ENCODE measurements at places on chromosomes 11 and 22.

DNA sequence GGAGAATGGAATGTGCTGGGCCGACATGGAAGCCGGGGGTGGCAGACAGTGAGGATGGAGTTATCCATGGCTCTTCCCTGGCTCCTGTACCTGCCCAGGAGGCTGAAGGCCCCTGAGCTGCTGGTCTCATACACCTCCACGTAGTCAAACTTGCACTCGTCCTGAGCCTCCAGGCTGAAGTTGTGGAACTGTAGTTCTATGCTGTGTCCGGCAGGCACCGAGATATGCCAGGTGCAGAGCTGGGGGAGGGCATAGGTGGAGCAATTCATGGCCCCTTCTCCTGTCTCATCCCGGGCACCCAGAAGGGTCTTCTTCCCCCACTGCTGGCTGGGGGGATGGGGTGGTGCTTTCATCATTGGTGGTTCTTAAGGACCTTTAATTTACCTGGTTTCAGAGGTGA is 2.8 kb downstream of the MFRP start:
- DNase-seq = no peak

- no peak for DNase-seq
These were observed 39.3 kb upstream of the NNMT start for GRCh38 chr11:114256967-114257286.

DNA sequence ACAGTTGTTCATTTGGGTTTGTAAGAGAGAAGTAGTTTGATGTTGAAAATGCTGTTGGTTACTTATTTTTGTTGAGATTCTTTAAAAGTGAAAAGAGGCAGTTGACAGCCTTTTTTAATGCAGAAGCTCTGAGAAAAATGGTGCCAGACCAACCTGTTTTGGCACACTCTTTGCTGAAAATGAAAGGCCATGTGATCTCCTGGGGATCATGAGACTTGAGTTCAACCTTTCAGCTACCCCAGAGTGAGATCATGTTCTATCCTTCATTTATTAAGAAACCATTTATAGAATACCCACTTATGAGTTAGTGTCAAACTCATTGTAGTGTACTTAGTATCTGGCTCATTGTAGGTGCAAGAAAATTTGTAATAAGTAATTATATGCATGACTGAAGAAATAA is 196.2 kb downstream of the MAML2 start:
- DNase-seq = no peak

- no peak for DNase-seq
These were observed 46.1 kb downstream of the MYEOV start for GRCh38 chr11:69339983-69340565.

DNA sequence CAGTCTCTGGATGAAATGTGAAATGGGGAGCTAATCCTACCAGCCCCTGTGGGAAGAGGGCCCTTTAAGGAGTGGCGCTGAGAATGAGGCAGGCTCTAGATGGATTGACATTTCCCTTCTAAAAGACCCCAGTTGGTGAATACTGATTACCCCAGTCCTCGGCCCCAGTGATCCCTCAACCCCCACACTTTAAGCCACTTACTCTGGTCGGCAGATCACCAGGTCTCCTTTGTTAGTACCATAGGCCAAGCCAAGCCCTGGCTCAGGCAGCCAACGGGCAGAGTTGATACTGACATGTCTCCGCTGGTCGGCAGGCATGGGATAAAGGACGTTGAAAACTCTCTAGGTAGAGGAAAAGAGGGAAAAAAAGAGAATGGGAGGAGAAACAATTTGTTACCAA is 26.1 kb upstream of the CHRM4 start:
- DNase-seq = no peak

GRCh38 chr11:16280256-16280682 is 76.1 kb downstream of the SOX6 start:
- peak; percentile 5 for DNase-seq

- no peak for DNase-seq
These were observed 263.7 kb downstream of the NELL1 start for GRCh38 chr11:20933086-20933485.

DNA sequence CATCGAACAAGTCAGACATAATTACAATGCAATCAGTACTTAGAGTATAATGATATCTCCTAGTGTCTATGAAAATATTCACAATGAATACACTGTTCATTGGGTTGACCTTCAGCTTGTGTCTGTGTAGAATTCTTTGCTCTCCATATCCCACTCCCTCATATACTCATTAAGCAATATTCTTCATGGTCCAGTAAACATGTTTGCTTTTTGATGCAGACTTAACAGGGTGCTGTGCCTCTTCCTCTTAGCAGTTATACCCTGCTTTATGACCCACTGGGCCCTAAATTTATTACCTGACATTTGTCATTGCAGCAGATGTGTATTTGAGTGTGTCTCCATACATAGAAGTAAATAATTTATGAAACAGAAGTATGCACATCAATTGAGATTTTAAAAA is 352.5 kb upstream of the CCDC179 start:
- DNase-seq = no peak

DNA sequence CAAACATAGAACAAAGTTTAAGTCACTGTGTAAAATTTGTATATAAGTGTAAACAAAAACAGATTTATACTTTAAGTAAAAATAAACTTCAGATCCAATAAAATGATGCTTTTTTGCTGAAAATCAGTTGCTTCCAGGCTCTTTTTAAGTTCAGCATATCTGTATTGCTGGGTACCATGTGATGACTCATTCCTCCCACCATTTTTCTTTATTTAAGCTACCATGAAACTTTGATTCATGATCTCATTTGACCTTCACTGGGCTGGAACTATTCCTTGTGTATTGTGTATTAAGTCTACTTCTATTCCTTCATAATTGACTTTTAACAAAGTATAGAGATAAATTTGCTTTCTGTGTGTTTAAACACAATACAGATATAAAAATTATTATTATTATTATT is 46.3 kb upstream of the RRM1 start:
- DNase-seq = no peak

DNA sequence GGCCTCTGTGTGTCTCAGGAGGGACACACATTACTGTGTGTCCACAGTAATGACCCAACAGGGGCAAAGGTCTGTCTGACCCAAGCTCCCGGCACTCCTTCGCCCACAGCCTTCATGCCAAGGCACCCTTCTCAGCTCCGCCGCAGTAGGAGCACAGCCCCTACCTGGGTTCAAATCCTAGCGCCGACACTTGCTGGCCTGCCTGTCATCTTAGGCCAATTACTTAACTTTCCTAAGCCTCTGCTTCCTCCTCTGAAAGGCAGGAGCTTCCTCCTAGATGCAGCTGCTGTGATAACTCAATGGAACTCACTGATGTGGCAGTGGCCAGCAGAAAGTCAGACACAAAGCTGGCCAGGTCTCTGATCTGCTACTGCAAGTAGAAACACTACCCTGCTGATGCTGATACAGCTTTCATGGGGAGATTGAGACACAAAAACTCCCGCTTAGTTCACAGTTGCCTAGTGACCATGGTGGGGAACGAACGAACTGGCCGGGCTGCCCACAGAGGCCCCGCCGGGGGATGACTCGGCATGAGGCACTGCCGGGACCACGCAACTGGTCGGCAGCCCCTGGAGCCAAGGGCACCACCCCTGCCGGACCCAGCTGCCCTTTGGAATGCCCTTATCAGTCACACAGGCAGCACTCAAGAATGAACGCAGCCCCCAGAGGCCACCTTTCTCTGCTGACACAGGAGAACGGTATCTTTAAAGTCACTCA is 8.1 kb downstream of the EHD1 start:
- no peak for DNase-seq

GRCh38 chr11:8229299-8230177 is 34.1 kb downstream of the LMO1 start:
- no peak for DNase-seq

GRCh38 chr22:40153192-40153591 is 24.5 kb upstream of the TNRC6B start:
- no peak for DNase-seq

DNA sequence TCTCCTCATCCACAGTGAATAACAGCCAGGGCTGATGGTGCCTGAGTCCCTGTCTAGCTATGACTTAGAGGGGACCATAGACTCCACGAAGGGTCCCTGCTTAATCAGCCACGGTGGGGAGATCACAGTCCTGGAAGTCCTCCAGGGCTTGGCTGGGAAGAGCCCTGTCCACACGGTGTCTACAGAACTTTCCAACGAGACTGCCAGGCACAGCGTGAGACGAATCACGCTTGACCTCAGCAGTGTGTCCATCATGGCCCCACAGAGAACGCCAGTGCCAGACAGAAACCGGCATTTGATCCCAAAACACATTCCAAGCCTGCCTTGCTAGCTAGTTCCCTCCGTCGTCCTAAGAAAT is 143.4 kb downstream of the CRYBB2 start:
- no peak for DNase-seq
